Urinary bladder (tissue), 4 donors: ENCODE measurements at places on chromosomes 13 and 19.
A peak's percentile ranks its signal among the peaks of the same experiment; 100 is the strongest.

GRCh38 chr13:27573265-27573664, 47.1 kb downstream of the LNX2 start:
- no peak for DNase-seq

- DNase-seq, result no peak
Observed at GRCh38 chr13:24443366-24443765, 69.2 kb downstream of the PARP4 start.

DNA sequence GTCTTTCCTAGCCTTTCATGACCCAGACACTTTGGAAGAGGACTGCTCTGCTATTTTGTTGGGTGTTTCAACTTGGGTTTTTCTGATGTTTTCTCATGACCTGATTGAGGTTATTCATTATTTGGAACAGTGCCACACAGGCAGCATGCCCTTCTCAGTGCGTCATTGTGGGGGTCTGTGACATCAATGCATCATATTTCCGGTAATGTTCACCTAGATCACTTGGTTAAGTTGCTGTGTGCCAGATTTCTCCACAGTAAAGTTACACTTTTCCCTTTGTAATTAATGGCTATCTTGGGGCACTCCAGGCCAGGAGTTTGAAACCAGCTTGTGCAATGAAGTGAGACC, 124.4 kb downstream of the SIPA1L3 start:
- no peak for DNase-seq

DNA sequence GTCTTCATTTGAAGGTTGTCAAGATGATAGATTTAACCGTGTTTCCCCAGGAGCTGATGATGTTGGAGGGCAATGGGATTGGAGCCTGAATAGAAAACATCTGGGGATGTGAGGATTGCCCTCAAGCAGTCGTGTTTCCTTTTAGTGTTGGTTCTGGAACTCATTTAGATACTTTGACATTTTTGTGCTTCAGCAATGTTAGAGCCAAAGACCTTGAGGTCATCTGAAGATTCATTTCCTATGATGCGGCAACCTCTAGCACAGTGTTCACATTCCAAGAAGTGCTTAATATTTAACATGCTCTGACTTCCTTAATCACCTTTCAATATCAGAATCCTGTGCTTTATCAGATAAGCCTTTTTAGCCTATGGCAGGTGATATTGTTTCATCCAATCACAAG, 82.7 kb downstream of the SLC10A2 start:
- DNase-seq, result no peak

DNA sequence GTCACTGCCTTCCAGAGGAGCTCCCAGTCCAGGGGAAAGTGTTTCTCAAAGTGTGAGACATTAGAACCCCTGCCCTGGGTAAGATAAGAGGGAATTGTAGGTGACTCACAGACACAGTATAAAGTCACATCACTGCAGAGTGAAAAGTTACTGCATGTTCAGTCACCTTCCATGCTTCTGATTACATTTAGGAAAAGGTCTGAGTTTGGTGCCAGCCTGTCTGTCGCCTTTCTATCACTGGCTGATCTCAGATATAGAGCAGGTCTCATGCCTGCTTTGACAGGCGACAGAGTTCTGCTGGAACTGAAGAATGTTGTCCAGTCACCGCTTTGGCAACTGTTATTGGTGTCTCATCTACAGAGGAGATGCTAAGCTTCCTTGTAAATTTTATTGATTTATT, 1078.6 kb downstream of the UQCRFS1 start:
- DNase-seq, result peak; percentile 20

DNA sequence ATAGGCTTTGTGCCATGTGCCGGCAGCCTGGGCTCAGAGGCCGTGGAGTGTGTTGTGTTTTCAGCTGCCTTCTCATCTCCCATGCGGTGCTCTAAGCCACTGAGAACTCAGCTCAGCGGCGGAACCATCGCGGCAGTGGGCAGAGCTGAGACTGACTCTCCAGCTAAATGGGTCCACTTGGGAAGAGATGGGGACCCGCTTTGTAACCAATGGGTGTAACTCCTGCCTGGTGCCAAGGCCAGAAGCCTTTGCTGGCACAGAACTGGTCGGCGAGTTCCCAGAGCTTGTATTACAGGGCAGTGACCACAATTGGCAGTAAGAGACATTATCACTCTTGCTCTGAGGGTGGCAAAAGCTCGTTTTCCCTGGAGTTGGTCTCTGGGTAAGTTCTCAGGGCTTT, 183.0 kb downstream of the STK24 start:
- DNase-seq, result no peak

- DNase-seq, result no peak
Observed at GRCh38 chr19:38020311-38020710, 113.3 kb downstream of the SIPA1L3 start.

GRCh38 chr13:98874029-98874397, 103.9 kb downstream of the DOCK9 start:
- DNase-seq, result no peak

GRCh38 chr13:42880056-42880605, 98.7 kb downstream of the FAM216B start:
- DNase-seq, result no peak

DNA sequence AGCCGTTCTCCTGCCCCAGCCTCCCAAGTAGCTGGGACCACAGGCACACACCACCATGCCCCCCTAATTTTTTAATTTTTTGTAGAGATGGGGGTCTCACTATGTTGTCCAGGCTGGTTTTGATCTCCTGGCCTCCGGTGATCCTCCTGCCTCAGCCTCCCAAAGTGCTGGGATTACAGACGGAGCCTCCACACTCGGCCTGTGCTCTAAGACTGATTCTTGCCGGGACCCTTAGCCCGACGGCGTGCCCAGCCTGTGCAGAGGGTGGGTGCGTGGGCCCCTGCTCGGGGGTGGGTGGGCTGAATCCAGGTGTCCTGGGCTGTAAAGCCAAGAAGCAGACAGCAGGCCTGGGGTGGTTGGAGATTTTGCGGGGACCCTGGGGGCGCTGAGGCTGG, 64.3 kb downstream of the GADD45B start:
- DNase-seq, result no peak

DNA sequence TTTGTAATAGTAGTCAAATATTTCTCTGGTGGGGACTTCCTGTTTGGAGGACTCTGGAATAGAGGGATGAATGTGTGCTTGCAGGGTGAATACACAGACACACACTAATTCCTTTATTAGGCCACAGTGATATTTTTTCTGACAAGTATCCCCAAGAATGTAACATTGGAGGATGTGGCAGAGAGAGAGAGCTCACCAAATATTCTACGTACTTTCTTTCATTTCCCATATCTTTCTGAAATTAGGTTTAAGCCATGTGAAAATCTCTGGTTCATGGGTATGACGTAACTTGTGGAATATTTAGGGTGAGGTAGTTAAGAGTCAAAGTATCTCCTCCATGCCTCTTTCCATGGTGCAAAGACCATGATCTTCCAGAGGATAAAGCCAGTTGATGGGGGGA, 463.4 kb downstream of the DIAPH3 start:
- DNase-seq, result no peak

- no peak for DNase-seq
Observed at GRCh38 chr19:50322234-50322633, 6.9 kb downstream of the KCNC3 start.

- no peak for DNase-seq
Observed at GRCh38 chr19:46925548-46925950, 64.8 kb downstream of the ARHGAP35 start.

DNA sequence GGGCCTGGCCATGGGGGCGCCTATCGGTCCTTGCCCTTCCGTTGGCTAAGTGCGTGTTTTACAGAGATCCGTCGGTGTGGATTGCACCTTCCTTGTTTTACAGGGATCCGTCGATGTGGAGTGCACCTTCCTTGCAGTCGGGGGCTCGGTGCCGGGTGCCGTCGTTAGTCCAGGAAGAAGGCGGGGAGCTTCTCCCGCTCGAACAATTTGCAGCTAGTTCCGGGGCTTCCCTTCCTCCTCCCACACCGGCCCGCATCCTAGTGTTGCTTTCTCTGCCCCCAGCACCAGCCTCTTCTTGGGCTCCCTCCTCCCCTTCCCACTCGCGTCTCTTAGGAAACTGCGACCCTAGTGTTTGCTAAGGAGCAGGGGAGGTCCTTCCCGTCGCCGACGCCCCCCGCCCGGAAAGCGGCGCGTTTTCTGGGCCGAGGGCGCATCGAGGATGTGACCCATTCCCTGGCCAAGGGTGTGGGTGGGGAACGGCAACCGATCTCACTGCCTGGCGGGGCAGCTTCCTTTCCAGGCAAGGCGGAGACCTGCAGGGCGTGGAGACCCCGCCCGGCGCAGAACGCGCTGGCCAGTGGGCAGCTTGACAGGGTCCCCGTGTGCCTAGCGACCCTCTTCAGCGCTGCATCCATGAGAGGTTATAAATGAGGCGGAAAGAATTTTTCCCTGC, 75.7 kb upstream of the ZNF91 start:
- no peak for DNase-seq

DNA sequence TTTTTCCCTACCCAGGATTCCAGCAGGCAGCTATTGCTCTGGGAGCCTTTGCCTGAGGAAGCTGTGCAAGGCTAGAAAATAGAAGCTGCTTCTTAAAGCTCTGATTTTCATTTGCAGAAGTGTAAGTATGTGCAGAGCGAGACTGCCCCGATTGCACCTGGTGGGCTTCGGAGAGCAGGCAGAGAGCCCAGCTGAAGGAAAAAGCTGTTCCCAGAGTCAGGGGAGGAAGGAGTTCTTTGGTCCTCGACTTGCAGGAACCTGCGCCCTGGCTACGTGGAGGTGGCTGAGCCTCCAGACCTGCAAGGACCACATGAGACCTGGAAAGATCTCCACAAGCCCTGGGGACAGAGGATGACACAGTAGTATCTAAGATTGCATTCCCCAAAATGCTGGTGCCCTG, 235.0 kb upstream of the ARGLU1 start:
- no peak for DNase-seq

GRCh38 chr19:2553510-2553909, 77.6 kb downstream of the GADD45B start:
- no peak for DNase-seq

GRCh38 chr19:34300380-34300779, 46.0 kb downstream of the GARRE1 start:
- DNase-seq, result no peak

- DNase-seq, result no peak
Observed at GRCh38 chr19:30309905-30310601, 62.1 kb upstream of the ZNF536 start.

DNA sequence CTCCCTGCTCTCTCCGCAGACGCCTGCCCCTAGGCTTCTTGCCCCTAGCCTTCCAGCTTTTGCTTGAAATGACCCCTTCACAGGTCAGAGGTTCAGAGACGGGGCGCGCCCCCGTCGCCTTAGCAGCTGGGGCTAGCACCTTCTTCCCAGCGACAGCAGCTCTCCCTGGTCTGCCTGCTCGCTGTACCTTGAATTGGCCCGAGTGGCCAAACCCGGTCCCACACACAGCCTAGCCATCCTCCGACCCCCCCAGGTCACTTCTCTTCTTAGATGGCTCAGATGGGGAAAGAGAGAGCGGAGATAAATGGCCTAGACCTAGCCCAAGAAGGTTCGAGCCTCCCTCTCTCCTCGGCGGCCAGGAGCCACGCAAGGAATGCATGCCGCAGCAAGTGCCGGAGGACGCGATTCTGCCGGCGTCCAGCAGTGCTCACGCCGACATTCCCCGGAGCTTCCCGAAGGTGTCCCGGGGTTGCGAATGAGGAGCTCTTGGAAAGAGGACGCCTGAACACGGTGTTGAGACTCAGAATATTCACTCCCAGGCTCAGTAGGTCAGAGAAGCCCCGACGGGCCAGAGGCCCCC, 1.3 kb downstream of the CDX2 start:
- no peak for DNase-seq

- DNase-seq, result no peak
Observed at GRCh38 chr13:32206097-32206740, 108.9 kb downstream of the ZAR1L start.

DNA sequence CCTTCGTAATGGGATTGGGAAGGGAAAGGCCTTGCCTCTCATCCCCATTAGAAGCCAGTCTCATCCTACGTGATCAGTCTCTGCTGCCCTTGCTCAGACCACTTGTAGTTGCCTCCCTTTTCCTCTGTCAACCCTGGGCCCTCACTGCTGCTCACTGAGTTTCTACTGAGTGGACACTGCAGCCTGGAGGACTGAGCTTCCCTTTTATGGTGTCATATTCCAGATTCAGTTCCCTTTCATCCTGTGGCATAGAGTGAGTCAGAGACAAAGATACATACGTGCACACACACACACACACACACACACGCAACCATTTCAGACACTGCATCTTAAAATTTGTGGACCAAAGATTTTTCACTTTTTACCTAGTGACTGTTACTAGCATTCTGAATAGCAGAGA, 56.6 kb downstream of the COG3 start:
- no peak for DNase-seq

DNA sequence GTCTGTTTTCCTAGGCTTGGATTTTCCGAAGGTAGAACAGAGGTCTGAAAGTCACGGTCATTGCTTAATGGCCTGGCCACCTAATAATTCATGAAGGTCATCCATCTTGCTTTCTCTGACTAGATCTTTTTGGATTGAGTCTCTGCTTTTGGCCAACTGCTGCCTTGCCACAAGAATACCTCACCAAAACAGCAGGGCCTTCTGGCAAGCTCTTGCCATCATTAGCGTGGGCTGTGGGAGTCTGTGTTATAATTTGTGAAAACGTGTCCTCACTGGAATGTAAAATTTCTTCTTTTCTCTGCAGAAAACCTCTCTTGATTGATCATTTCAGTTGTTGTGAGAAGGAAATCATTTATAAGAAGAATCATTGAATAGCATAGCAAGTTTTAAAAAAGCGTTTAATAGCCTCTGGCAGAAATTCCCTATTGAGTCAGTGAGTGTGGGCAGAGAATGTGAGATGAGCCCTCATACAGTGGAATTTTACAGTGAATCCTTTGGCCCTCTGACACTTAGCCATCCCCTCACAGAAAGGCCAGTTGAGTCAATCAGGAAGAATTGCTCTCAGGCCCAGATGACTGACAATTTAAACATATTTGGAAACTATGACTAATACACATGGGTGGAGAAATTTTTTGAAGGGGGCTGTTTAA, 43.2 kb upstream of the ERICH6B start:
- no peak for DNase-seq

- no peak for DNase-seq
Observed at GRCh38 chr13:51303063-51303552, 36.4 kb upstream of the SERPINE3 start.

- no peak for DNase-seq
Observed at GRCh38 chr13:108940121-108940520, 310.7 kb downstream of the MYO16 start.

DNA sequence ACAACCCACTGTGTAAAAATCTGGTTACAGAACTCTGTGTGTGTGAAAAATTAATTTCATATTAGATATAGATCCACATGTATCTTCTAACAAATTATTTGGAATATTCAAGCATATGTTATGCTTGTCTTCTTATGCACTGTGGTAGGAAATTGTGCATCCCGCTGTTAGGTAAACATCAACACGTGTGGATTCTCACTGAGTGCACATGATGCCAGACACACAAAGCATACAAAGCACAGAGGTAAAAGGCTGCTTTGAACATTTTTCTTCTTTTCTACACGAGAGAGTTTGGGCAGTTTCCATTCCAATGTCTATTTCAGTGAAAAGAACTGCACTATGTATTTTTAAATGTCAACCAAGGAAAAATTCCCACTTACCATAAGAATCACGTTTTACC, 354.9 kb downstream of the PCDH9 start:
- no peak for DNase-seq

GRCh38 chr19:42370068-42370520, 20.0 kb downstream of the CNFN start:
- DNase-seq, result no peak

GRCh38 chr13:67223742-67224141, 6.4 kb downstream of the PCDH9 start:
- no peak for DNase-seq

GRCh38 chr19:48955308-48955958, 758 bp downstream of the BAX start:
- DNase-seq, result no peak
